Hindlimb muscle (tissue), 1 donor: ENCODE measurements at places on chromosomes 6 and 20. TPM values are rescaled to one million over a fixed set of nuclear protein-coding genes. Genes with fewer than 3 reads are reported as not detected.

DNA sequence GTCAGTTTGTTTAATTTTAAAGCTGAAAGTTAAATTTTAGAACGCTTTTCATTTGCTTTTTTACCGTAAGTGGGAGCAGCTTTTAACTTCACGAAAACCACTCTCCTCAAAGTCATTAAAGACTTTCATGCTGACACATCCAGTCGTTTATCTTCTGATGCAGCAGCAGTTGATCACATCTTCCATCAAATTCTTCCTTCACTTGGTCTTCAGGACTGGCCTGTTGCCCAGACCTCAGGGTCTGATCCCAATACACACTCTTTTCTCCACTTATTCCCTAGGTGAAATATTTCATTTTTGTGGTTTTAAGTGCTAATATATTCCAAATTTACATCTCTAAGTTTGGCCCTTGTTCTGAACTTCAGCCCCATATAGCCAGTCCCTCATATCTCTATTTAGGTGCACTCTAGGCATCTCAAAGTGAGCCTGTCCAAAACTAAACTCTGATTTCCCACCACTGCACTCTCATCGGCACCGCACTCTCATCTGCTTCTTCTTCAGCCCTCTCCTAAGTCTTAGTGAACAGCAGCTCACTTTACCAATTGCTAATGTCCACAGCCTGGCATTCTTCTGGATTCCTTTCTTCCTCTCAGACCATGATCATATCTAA lies 20.4 kb downstream of the AFDN start:
- DNase-seq = no peak

DNA sequence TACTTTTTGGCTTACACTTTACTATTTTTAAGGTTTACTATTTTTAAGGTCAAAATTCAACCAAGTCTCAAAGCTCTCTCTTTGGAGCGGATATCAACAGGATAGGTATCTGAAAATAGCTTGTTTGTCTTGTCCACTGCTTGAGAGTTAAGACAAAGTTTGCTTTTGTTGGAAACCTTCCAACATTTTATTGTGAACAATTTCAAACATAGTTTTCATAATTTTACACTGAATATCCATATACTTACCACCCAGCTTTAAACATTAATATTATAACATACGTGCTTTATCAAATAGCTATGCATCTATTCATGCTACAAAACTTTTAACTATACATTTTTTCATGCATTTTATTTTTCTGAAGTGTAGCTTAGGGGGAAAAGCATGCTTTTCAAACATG lies 109.9 kb downstream of the FYN start:
- no peak for DNase-seq

GRCh38 chr20:62752181-62752670 lies 43.6 kb downstream of the NTSR1 start:
- DNase-seq = no peak

GRCh38 chr20:59010995-59011873 lies 4.2 kb upstream of the CTSZ start:
- DNase-seq = no peak

DNA sequence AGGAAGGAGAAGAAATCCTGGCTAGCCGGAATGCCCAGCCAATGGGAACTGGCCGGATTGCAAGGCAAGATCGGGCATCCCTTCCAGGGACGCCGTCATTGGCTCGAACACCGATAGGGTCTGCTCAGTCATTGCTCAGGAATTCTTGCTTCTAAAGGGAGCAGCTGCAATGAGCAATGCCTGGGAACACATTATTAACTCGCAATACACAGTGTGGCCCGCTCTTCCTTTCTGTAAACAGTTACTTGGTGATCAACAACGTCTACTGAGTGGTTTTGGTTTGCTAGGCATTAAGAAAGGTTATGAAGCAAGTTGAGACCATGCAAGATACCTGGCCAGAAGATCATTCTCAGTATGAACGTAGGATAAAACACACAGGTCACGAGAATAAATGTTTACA lies 165.4 kb upstream of the CITED2 start:
- no peak for DNase-seq

DNA sequence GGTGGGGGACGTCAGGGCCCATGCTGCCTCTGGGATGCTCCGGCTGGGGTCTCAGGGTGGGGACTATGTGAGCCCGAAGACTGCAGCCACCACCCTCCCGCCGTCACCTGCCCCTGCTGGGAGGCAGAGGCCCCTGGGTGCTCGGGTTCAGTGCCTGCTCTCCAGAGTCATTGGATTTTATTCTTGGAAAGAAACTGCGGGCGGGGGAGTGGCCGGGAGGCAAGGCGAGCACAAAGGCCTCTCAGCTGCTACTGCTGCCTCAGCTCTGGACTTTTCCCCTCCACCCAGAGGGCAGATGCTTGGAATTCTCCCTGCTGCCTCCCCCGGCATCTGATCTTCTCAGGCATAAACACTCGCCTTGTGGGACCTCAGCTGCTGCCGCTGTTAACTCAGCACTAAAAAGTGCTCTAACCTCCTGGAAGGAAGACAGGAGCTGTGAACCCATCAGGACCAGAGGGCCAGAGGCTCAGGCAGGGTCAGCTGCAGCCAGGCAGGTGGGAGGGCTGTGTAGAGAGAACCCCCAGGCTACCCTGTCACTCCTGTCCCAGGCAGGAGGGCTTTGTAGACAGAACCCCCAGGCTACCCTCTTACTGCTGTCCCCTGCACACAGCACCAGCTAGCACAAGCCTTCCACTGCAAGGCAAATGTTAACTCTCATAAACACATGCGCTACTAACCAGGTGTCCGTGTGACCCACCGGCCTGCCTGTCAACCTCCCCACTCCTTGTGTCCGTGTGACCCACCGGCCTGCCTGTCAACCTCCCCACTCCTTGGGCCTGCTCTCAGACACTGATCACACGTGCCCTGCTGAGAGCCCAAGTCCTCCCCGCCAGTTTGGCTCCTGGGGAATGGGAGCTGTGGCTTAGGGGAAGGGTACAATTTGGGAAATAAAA lies 9.4 kb upstream of the FRMD1 start:
- peak; percentile 58 for DNase-seq

DNA sequence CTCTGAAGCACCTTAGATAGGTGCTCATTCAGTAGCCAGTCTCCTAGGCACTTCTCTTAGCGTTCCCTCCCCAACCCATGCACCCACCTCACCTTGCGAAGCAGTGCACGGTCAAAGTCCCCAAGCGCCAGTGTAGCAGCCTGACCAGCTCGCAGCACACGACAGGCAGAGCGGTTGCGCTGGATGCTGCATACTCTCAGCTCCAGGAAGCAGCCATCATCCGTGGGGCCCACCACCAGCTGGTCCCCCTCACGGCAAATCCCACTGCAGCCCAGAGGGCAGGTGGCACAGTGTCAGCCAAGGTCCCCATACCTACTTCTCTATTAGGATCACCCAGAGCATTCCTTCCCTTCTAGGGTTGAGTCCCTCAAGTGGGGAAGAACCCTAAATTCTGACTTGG lies 6.5 kb downstream of the GTPBP2 start:
- no peak for DNase-seq

- no peak for DNase-seq
Observed at GRCh38 chr20:34324541-34324940, 21.4 kb upstream of the AHCY start.

DNA sequence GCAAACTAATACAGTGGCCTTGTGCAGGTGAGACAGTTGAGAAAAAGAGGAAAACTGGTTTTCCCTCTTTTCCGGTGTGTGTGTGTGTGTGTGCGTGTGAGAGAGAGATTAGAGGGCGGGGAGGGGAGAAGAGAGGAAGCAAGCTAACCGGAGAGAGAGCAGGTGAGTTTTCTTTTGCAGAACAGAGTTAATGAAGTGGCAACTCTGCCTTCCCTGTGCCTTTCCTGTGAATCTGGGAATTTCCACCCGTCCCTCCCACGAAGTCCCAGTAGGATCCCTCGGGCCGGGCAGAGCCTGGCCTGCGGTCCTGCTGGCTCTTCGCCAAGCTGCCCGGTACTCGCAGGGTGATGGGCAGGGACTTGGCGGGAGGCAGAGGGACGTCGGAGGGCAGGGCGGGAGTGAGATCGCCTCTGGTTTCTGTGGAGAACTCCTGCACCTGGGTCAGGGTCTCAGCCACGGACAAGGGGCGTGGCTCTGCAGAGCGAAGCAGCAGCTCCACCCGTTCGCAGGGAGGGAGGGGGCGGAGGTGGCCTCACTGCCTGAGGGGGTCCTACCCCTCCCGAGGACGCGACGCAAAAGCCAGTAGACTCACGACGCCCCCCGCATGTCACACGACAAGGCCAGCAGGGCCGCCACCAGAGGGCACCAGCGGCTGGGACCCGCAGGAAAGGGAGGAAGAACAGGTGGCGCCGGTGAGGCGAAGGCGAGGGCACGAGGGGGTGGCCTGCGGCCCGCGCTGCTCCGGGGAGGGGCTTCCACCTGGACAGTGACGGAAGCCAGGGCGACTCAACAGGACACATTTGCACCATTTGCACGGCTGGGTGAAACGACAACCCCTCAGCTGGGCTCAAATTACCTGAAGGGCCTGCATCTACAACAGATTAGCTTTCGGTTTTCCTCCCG lies 51.2 kb upstream of the RNF182 start:
- DNase-seq = peak; percentile 55

DNA sequence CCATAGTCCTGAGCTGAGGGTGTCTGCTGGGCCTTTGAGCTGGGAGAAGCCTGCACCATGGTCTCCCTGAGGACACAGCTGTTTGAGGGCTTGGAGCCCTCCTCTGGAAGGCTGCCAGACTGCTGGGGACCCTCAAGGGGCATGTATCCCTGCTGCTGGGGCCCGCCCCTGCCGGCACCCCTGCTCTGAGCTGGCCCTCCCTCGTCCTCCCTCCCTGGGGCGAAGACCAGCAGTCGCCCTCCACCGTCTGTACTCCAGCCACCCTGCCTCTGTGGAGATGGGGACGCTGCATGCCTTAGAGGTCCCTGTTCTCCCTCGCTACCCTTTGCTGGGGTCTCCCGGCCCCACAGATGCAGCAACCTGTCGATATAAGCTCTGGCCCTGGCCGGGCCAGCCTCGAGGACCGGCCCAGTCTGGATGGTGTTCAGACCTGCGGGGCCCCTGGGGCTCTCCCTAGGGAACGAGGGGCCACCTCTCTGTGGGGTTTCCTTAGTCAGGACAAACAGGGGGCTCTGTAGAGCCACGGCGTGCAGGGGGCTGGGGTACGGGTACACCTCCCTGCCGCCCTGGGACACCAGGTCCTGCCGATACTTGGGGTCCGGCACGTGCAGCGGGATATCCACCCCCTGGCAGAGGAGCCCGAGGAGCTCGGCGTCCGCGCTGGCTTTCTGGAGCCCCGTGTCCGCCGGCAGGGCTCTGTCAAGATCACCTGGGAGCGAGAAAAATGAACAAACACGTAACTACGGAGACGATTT lies 11.0 kb downstream of the DACT2 start:
- no peak for DNase-seq

DNA sequence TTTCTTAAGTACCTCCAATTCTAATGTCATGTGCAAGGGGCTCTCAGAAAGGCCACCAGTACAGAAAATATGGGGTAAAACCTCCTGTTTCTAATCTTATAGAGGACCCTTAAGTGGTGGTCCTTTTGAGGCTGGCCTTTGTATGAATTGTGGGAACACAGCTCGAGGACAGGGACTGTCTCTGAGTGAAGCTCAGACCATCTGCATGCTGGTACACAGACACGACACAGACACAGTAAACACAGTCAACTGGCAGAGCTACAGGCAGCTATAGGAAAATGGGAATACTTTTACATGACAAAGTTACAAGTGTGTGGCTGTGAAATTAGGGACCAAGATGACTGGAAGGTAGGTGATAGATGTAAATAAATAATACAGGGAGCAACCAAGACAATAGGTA lies 143.9 kb upstream of the PREP start:
- DNase-seq = no peak

GRCh38 chr6:157260735-157261410 lies 62.4 kb downstream of the TMEM242 start:
- no peak for DNase-seq

DNA sequence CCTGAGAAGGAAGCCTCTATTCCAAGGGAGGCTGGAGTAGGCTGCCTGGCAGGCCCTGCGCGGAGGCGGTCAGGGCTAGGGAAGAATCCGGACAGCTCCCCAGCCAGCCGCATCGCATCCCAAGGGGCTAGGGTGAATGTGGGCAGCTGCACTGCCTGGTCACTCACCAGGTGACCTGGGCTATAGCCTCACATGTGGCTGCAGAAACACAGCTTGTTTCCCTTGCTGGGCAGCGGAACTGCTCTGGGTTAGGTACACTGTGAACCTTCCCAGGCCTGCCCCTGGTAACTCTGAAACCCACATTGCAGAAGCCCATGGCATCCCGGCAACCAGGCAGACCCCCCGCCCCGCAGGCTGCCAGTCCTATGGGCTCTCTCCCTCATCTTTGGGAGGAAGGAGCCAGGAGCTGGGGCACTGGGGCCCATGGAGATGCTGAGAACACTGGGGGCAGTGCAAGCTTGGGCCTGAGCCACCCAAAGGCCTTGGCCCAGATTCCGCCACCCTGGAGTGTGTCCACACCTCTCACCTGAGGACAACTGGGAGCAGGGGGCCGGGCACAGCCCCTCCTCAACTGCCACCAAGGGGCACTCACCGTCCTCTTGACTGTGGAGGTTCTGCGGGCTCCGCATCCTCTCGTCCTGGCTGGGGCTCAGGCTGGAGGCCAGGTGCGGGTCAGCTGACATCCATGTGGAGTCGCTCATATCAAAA lies 111.0 kb downstream of the NOL4L start:
- no peak for DNase-seq

GRCh38 chr20:49593466-49594142 lies 25.7 kb upstream of the PTGIS start:
- DNase-seq = no peak

DNA sequence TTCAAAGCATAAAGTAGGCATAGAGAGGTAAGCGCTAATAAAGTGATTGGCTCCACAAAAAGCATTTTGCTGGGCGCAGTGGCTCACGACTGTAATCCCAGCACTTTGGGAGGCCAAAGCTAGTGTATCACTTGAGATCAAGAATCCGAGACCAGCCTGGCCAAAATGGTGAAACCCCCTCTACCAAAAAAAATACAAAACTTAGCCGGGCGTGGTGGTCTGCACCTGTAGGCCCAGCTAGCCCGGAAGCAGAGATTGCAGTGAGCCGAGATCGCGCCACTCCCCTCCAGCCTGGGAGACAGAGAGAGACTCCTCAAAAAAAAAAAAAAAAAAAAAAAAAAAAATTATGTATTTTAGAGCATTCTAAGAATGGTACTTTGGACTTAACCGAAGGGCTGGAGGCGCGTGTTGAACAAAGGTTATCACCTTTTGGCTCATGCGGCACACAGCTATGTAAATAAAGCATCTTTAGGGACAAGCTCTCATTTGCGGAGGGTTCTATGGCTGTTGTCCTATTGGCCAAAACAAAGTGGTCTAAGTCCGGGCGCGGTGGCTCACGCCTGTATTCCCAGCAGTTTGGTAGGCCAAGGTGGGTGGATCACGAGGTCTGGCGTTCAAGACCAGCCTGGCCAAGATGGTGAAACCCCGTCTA lies 17.4 kb downstream of the HFE start:
- DNase-seq = no peak

- DNase-seq = no peak
Observed at GRCh38 chr6:33167374-33168283, 24.6 kb downstream of the COL11A2 start.

GRCh38 chr6:147055821-147056392 lies 148.3 kb upstream of the STXBP5 start:
- peak; percentile 10 for DNase-seq

- no peak for DNase-seq
Observed at GRCh38 chr20:57040924-57041323, 225.5 kb downstream of the BMP7 start.

Gene FNDC11
- polyA plus RNA-seq = 0.13 TPM

Gene RUNX2
- 1.1 TPM for polyA plus RNA-seq

Gene WFDC10B
- not detected for polyA plus RNA-seq

Gene THEMIS
- polyA plus RNA-seq = not detected

Gene SLC17A2
- not detected for polyA plus RNA-seq

Gene PEX6
- polyA plus RNA-seq = 20.9 TPM

Gene BLOC1S5
- 12.1 TPM for polyA plus RNA-seq

Gene TBX18
- 21.5 TPM for polyA plus RNA-seq

Gene CNBD2
- polyA plus RNA-seq = 0.19 TPM

Gene HFE
- 5.9 TPM for polyA plus RNA-seq

Gene LZTS3
- 3.5 TPM for polyA plus RNA-seq
